Ureter (tissue), 1 donor: ENCODE measurements at places on chromosomes 5 and 9.
A peak's percentile ranks its signal among the peaks of the same experiment; 100 is the strongest.

- DNase-seq: no peak
Observed at GRCh38 chr9:80521151-80521550, 949.4 kb downstream of the TLE4 start.

GRCh38 chr9:3608011-3608410, 82.2 kb upstream of the RFX3 start:
- no peak for DNase-seq

GRCh38 chr9:115674091-115674490, 479.5 kb upstream of the PAPPA start:
- DNase-seq: no peak

- peak; percentile 73 for DNase-seq
Observed at GRCh38 chr9:137029058-137029936, 1.3 kb upstream of the ABCA2 start.
